ENCODE measurements at places on chromosomes 11 and 22.

DNA sequence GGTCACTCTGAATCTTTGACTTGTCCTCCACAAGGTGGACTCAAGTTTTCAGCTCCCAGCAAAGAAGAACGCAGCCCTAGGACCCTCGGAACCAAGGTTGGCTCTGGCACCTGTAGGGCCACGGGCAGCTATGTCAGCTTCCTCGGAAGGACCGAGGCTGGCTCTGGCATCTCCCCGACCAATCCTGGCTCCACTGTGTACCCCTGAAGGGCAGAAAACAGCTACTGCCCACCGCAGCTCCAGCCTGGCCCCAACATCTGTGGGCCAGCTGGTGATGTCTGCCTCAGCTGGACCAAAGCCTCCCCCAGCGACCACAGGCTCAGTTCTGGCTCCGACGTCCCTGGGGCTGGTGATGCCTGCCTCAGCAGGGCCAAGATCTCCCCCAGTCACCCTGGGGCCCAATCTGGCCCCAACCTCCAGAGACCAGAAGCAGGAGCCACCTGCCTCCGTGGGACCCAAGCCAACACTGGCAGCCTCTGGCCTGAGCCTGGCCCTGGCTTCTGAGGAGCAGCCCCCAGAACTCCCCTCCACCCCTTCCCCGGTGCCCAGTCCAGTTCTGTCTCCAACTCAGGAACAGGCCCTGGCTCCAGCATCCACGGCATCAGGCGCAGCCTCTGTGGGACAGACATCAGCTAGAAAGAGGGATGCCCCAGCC lies 2.2 kb downstream of the INPP5J start:
- DNase-seq, result no peak

DNA sequence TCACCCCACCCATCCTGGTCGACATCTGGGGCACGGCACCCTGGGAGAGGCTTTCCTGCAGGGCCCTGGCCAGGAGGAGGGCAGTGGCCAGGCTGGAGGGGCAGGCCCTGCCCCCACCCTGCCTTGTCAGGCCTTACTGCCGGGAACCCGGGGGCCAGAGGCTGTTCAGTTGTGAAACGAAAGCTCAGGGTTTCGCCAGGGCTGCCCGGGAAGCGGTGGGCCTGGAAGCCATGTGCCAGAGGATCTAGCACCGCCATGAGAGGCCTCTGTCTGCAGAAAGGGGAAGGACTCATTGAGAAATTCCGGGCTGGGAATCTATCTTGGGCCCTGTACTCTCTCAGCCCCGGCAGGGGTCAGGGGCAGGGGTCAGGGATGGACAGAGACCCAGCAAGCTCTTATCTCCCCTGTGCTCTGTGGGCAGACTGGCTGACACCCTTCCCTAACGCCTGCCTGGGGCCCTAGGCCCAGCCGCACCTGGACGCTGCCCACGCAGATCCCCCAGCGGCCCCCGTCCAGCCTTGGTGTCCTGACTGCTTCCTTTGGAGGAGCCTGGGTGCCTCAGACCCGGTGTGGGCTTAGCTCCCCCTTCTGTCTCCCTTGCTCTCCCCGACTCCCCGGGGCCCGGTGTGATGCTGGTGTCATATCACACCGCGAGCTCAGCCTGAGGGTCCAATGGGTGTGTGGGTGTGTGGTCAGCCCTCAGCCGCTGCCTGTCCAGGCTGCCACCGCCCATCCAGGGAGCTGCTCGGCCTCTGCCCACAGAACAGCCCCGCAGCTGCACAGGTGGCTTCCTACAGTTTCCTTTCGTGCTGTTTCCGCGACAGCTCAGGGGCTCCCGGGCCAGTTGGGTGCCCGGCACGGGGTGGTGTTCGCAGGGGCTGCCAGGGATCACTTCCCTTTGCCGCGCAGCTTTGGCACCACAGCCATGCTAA lies 6.5 kb downstream of the PIM3 start:
- no peak for DNase-seq

DNA sequence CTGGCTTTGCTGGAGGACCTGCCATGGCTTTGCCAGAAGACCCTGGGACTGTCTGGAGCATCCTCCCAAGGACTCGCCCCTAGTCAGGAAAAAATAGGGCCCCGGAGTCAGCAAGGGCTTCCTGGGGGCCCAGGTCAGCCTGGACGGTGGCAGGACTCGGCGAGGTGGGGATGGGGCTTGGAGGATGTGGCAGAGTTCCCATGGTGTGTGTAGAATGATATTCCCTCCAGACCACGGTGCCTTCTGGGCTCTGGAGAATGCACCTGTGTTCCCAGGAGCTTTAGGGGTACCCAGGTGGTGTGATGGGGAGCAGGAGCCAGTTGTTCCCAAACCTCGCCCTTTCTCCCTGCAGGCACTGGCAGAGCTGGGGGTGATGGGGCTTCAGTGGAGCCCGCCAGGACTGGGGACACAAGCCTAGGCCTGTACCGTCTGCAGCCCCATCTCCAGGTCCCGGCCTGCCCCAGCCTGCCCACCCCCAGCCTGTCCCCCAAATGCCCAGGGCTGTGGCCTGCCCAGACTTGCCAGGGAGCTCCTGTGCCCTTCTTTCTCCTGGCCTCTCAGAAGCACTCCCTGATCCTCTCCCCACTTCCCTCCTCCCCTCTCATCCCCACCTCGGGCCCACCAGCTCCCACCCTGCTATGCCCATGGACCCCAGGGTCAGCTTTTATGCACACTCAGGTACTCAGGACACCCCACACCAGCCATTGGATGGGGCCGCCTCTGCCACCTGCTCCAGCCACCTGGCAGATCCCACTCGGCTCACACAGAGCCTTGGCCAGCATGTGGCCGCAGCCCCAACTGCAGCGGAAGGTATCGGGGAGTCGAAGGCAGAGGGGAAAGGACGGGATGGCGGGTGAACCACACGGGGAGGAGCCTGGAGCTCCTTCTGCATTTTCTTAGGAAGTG lies 82.1 kb downstream of the CDKN1C start:
- no peak for DNase-seq

DNA sequence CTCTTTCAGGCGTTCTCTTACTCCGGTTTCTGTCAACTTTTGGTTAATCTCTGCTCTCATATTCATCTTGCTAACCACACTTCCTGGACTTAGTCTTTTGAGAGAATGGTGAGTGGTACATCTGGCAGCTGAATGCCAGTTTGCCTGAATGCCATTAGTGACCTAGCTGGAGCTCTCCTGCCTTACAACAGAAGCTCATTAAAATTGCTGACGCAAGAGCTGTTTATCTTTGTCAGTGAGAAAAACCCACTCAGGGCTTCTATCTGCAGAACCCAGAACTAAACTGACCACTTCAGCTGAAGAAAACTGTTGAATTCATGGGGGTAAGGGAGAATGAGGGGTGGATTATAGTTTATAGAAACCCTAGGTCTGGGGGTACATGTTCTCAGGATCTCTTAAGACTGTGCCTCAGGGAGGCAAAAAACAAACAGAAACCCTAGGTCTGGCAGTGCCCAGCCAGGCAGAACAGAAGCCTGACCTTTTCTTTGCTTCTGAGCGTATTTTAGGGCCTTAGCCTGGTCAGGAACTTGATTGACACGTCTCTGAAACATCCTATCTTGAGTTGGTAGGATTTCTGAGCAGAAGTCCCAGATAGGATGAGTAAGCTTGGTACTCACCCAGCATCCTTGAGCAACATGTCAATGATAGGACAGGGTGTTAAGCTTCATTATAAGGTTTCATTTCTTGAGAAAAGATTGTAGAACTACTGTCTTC lies 52.8 kb upstream of the YWHAH start:
- DNase-seq, result no peak

GRCh38 chr11:98659431-98659830 lies 361.3 kb upstream of the CNTN5 start:
- DNase-seq, result no peak

GRCh38 chr22:36147196-36147791 lies 13.3 kb downstream of the APOL3 start:
- no peak for DNase-seq

DNA sequence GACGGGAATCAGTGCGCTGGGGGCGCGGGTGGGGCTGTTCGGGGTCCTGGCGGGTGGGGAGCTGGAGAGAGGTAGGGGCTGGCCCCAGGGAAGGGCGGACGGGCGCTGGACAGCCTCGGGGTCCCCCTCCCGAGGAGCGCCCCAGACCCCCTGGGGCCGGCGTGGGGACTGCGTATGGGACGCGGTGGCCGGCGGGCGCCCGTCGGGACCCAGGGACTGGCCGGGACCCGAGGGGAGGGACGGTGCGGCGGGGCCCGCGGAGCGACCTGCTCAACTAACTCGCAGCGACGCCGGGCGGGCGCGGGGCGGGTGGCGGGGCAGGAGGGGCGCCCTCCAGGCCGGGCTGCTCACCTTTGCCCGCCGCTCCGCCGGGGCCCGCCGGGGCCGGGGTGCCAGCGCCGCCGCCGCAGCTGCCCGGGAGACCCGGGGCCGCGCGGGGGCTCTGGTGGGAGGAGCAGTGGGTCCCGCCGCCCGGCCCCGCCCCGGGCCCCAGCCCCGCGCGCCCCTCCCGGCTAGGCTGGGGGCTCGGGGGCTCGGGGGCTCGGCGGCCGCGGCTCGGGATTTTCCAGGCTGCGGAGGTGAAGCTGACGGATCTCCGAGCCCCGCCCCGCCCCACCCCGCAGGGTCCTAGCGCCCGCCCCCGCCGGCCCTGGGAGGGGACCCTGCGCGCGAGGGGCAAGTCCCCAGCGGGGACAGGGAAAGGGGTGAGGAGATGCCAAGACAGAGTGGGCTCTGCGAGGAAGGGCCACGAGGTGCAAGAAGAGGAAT lies 12.3 kb downstream of the STARD10 start:
- DNase-seq, result peak; percentile 21

GRCh38 chr22:32127904-32128303 lies 31.2 kb downstream of the C22orf42 start:
- DNase-seq, result no peak

DNA sequence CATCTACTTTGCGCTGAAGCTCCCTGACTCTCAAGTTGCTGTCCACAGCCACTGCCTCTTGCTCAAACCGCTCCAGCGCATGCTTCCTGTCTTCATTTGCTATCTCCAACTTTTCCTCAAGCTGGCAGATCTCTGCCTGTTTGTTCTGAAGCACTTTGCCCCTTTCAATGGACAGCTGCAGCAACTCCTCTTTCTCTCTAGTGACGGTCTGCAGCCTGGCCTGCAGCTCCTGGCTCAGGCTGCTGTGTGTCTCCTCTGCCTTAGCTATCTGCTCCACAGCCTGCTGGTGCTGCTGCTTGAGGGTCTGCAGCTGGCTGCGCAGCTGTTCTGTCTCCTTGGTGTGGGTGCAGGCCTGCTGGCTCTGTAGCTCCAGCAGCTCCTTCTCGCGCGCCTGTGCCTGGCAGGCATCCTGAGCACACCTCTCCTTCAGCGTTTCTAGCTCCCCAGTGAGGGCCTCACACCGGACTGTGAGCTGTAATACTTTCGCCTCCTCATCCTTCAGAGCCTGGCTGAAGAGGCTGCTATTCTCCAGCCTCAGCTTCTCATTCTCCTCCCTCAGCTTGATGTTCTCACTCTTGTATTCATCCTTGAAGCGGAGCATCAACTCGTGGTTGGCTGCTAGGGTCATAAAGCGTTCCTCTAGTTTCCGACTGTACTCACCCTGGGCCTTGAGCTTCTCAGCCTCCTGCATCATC lies 723 bp downstream of the CCDC89 start:
- no peak for DNase-seq
